Effector CD8-positive, alpha-beta T cell (primary cell): ENCODE measurements at places on chromosomes 3 and 15.

GRCh38 chr15:63971904-63972303, 74.4 kb downstream of the DAPK2 start:
- DNase-seq = no peak

GRCh38 chr15:80182611-80183261, 29.9 kb downstream of the FAH start:
- no peak for DNase-seq

GRCh38 chr15:35210370-35210769, 125.3 kb upstream of the NANOGP8 start:
- DNase-seq = no peak

DNA sequence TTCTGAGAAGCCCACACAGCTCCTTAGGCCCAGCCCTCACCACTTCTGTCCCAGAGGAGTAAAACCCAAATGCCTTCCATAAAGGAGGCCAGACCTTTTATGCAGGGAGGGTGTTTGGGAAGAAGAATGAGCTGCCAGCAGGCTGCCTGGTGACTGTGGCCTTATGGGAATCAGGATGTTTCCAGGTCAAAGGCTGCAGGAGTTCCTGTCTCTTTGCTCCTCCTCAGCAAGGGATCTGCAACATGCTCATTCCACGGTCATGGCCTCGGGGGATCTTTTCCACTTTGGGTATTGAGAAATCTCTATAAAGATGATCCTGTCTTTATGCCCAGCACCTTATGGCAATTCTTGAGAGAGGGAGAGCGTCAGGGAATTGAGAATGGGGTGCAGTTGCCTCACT, 25.2 kb upstream of the MAGEF1 start:
- no peak for DNase-seq

GRCh38 chr15:78992416-78993256, 47.8 kb upstream of the CTSH start:
- no peak for DNase-seq
